Erythroblast (primary cell): ENCODE measurements at places on chromosomes 7 and 10.

GRCh38 chr7:129950191-129950932 lies 2.4 kb downstream of the UBE2H start:
- DNase-seq, result no peak

DNA sequence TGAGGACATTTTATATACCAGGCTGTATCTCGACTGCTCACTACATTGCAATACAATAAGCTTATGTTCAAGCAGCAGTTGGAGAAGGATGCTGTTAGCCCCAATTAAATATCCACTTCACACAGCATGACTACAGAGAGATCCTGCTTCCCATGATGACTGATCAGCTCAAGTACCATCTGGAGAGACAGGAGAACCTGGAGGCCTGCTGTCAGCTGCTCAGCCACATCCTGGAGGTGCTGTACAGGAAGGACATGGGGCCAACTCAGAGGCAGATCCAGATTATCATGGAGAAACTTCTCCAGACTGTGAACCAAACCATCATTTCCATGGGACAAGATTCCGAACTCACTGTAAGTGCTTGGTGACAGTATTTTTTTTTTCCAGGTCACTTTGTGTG lies 22.5 kb downstream of the RNF133 start:
- DNase-seq, result no peak

- peak; percentile 62 for DNase-seq
Measured at GRCh38 chr7:142482891-142483658, 225.2 kb upstream of the PRSS58 start.

DNA sequence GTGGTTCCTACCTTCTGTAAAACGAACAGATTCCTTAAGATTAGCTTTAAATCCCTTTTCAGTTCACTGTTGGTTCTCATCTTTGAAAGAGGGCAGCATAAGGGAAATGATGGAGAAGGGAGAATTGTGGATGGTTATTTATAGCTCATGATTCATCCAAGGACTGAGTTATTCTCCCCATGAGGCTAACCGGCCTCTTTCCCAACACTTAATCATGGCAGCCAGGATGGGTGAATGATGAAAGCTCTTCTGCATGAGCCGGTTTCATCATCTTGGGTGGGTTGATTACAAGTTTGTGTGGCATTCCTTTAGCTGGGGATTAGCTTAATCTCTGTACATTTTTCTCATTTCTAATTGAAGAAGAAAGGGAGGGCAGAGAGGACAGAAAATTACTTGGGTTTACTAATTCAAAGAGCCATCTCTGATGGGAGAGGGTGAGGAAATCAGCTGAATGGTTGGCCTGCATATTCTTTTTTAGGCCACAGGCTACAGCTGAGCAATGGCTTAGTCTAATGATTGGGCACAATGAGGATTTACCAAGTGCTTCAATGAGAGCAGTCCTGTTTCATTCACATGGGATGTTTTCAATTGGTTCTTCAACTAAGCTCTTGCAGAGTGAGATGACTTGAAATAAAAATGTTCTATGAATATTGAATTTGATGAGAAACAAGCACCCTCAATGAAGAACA lies 250.0 kb downstream of the BMPER start:
- no peak for DNase-seq

GRCh38 chr10:131930150-131930549 lies 29.3 kb downstream of the PPP2R2D start:
- no peak for DNase-seq

GRCh38 chr7:143314127-143314526 lies 1.8 kb upstream of the CLCN1 start:
- DNase-seq, result no peak

GRCh38 chr10:48656914-48657305 lies 27.8 kb upstream of the WDFY4 start:
- no peak for DNase-seq

GRCh38 chr10:90424730-90425129 lies 433.1 kb downstream of the HTR7 start:
- no peak for DNase-seq

- DNase-seq, result peak; percentile 8
Measured at GRCh38 chr10:42979181-42979580, 97.7 kb upstream of the RET start.

DNA sequence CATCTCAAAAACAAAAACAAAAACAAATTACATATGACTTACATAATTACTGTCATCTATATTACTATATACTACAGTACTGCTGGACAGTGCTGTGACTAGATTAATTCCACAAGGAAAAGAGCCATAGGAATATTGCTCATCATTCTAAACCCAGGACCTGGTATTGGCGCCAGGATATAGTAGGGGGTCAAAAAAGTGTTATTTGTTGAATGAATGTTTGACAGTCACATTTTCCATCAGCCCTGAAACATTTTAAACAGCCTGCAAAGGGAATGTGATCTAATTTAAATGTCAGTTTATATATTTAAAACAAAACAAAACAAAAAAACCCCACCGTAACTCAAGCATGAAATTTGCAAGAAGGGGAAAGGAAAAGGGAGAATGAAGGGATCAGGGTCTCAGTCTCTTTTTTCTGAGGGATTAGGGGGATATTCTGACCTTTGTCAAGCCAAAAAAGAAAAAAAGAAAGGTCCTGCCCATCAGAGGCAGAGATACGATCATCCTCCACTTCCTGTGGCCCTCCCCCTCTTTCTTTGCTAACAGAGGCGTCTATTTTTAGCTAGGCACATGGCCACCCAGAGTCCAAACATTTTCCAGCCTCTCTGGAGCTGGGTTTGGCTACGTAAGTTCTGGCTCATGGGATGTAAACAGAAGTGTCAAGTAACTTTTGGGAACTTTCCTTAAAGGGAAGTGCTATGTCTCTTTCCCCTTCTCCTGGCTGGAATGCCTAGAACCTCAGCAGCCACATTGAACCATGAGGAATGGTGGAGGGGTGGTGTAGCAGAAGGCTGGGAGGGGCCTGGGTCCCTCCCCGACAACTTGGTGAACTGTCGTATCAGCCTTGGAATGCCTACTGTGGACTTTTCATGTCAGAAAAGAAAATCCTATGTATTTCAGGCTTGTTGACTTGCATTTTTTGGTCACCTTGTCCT lies 44.6 kb upstream of the DLG5 start:
- peak; percentile 11 for DNase-seq

DNA sequence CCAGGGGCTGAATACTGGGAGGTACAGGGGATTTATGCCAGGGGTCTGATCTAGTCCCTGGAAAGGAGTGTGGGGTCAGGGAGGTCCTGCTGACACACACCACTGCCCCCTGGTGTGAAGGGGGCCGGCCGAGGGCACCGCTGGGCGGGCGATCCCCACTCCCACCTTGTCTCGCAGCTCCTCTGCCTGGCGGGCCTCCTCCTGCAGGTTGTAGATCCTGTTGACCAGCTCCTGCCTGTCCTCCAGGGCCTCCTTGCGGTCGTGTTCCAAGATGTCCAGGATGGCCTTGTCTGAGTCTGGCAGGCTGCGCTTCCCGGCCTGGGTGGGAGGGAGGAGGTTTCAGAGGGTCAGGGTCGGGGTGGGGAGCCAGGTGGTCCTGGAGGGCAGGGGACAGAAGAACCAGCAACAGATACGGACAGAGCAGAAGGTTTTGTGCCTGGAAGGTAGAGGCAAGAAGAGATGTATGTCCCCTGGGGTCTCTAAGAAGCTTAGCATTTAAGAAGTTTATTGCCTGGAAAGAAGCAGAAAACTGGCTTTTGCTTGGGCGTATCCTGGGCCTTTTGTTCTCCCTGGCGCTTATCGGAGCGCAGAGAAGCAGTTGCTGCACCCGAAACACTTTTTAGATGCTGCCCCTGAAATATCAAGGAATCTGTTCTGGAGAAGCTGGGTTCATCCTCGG lies 94.5 kb upstream of the GNA12 start:
- no peak for DNase-seq

DNA sequence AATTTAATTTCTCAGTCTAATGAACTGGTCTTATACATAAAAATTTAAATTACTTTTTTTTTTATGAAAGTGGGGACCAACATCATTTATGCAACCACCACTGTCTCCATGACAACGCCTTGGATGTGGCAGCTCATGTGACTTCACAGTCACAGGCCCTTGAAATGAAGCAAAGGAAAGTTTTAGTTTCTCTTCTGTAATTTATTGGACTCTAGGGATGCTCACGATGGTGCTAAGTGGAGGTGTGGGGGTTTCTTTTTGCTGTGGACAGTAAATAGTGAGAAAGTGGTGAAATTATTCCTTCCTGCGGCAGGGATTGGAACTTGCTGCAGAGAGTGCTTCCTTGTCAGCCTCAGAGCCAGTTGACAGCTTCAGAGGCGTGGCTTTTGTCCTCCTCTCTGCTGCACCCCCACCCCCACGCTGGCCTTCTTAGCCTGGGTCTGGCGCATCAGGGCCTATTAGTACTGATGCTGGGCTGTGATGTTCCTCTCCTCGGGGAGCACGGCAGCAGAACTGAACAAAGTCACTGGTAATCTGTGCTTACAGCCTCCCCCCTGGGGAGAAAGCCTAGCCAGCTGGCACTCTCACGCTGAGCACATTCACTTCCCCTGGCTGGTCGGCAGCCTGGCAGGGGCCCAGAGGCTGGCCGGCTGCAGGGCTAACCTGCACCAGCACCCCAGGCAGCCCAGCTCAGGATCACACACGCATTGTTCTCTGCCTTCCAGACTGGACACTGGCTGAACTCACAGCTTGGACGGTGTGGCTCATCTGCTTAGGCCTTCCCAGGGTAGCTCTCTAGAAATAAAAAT lies 517.5 kb upstream of the GALNT17 start:
- DNase-seq, result no peak

GRCh38 chr10:96374639-96374984 lies 15.8 kb upstream of the OPALIN start:
- no peak for DNase-seq

DNA sequence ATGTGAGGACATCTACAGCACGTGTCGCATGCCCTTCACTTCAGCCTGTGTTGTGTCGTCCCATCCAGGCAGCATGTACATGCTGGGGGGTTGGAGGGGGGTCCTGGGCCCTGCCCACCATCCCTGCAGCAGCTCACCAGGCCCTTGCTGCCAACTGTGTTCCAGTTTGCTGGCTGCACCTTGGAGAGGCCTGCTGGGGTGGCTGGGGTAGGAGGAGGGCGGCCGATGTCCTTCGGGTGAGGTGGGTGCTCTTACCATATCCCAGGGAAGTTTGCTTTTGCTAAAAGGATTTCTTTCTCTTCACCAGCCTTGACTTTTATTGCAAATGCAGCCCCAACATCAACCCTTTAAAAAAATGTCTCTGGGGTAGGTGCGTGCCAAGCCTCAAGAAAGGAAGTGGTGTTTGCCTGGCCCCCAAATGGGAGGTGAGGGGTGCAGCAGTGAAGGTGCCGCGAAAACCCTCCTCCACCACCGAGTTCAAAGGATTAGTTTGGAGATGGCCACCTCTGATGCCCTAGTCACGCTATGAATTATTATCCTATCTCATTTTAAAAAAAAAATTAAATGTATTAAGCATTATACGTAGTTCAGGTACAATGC lies 165.8 kb upstream of the KLF6 start:
- DNase-seq, result no peak

GRCh38 chr7:11638011-11638774 lies 193.8 kb downstream of the THSD7A start:
- no peak for DNase-seq

GRCh38 chr10:116237260-116237659 lies 35.7 kb downstream of the GFRA1 start:
- DNase-seq, result no peak

- DNase-seq, result no peak
Measured at GRCh38 chr7:6250364-6250833, 22.0 kb downstream of the CYTH3 start.
